ENCODE measurements at places on chromosomes 11 and 22.

DNA sequence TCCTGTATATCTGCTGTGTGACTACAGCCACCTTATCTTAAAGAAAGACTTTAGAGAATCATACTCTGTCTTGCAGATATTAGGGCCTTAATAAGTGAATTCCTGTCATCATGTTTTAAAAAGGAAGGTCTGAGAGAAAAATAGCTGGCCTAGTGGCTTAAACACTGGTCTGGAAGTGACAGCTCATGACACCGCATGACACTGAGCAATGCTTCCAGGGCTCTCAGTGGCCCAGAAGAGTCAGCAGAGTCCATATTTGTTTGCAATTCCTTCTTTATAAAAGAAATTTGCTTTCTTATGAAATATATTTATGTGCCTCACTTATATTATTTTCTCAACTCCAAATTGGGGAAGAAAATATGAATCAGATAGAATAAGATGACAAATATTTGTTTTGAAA lies 33.0 kb downstream of the MMP20 start:
- DNase-seq: no peak

DNA sequence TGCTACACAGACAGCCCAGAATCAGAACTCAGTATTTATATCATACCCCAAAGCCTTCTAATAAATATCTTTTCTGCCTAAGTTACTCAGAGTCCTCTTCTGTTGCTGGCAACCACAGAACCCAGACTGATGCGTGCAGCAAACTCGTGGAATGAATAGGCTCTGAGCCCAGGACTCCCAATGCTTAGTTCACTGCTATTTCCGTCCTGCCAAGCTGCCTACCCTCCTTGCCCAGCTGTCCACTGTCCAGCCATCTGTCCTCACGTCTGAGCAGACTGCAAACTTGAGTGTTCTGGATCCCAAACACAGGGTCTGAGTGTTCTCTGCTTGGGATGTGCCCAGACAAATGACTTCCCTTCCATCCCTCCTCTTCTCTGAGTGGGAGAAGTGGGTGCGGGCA lies 19.4 kb downstream of the PTPN5 start:
- DNase-seq: no peak

DNA sequence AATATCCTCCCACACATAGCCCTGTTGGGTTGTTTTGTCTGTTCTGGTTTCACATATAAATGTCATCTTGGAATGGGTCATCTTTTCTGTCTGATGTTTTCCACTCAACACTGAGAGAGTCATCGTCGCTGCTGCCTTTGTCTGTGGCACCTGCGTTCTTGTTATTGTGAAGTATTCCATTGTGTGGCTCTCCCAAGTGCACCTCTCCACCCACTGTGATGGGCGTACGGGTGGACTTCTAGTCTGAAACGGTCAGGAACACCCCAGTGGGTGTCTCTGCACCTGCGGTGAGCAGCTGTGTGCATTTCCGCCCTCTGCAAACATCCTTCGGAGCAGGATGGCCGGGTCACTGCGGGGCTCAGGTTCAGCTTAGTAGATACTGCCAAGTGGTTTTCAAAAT lies 34.5 kb upstream of the RTL6 start:
- DNase-seq: no peak

DNA sequence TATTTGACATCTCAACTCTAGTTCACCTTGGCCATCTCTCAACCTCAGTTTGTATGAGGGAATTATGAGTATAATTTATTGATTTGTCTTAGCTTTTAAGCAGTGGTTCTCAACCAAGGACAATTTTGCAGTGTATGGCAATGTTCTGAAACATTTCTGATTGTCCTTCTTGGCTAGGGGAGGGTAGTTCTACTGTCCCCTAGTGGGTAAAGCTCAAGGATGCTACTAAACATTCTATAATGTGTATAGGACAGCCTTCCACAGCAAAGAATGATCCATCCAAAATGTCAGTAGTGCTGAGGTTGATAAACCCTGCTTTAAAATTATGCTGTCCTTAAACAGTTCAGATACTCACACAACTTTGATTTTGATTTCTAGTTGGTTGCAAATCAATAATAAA lies 78.1 kb upstream of the ALKBH3 start:
- DNase-seq: no peak

GRCh38 chr11:11976481-11977127 lies 31.8 kb downstream of the DKK3 start:
- DNase-seq: peak; percentile 81

DNA sequence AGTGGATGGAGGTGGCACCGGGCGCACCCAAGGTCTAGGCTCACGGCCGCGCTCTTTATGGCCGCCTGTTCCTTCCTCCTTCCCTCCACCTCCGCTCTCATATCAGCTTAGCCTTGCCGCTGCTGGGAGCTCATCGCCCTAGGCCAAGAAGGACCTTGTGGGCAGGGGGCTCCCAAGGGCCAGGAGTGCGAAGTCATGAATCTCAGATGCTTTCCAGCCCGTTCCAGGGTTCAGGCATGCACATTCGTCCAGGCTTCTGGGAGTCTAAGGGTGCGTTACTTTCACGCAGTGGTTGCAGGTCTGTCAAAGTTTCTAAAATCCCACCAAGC lies 4.1 kb upstream of the GALR3 start:
- DNase-seq: no peak

- peak; percentile 81 for DNase-seq
Observed at GRCh38 chr22:45552580-45553350, 50.1 kb downstream of the FBLN1 start.

All from tibial artery (tissue), 4 donors.